ENCODE measurements at places on chromosomes 2 and 18. TPM values are rescaled to one million over a fixed set of nuclear protein-coding genes. Genes with fewer than 3 reads are reported as not detected.

DNA sequence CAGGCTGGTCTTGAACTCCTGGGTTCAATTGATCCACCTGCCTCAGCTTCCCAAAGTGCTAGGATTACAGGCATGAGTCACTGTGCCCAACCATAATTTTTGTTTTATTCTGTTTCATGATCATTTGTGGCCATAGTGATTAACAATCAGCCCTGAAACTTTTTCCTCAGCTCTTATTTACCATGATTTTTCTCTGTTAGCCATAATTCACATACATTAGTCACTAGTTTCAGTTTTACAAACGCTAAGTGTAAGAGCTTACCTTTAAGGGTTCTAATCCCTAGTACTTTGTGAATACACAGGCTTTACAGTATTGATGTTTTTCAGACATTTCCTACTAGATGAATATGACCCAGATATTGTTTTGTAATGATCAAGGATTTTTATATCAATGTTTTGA, 216.1 kb downstream of the DPP4 start:
- no peak overlapping the region for H3K4me3 ChIP-seq
- no peak for DNase-seq
- H3K27ac ChIP-seq: no peak overlapping the region
- no peaks in the 10 kb centered on the region for H3K27me3 ChIP-seq

DNA sequence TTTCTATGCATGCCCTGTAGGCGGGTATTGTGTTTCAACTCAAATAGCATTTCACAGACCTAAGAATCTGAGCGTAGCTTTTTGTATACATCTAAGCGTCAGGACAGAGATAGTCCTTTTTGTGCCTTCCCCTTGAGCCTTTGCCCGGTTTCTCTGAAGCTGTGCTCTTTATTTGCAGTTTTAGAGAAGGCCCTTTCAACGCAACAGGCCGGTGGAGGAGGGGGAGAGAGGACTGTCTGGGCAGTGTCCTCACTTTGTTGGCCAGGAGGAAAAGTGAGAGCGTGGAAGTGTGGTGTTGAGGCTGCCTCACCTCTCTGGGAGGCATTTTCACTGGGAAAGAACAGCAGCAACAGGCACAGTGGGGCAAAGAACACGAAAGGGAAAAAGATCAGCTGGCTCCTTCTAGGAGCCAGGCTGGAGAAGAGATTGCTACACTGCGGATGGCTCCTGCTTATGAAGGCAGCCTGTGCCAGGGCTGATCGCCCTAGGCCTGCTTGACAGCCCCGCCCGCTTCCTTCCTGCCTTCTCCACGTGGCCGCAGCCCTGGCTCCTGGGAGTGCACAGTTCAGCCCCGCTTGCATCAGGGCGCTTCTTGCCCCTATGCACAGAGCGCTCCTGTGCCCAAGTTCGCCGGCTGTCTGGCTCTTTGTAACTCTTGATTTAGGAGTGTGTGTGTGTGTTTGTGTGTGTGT, 195.6 kb upstream of the POU3F3 start:
- no peaks in the 10 kb centered on the region for H3K36me3 ChIP-seq
- DNase-seq: peak; percentile 43
- H3K4me1 ChIP-seq: no peaks in the 10 kb centered on the region
- no peaks in the 10 kb centered on the region for H3K27me3 ChIP-seq

DNA sequence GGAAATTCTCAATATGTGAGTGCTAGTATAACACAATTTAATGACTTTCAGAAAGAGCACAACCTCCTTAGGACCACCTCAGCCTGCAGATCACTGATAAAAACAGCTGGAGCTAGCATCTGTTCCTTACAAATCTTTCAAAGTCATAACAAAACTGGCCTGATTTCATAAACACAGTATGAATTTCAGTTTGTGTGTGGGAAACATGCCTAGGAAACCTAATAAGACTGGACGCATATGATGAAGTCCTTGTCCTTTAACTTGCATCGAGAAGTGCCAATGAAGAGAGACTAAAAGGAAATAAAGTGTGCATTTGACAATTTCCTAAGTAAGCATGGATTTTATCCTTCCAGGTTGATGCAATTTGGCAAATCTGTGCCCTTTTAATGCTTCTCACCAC, 74.1 kb upstream of the KLHL14 start:
- no peak overlapping the region for H3K4me3 ChIP-seq
- no peaks in the 10 kb centered on the region for H3K36me3 ChIP-seq
- no peak overlapping the region for H3K27ac ChIP-seq
- H3K4me1 ChIP-seq: no peaks in the 10 kb centered on the region
- DNase-seq: no peak

DNA sequence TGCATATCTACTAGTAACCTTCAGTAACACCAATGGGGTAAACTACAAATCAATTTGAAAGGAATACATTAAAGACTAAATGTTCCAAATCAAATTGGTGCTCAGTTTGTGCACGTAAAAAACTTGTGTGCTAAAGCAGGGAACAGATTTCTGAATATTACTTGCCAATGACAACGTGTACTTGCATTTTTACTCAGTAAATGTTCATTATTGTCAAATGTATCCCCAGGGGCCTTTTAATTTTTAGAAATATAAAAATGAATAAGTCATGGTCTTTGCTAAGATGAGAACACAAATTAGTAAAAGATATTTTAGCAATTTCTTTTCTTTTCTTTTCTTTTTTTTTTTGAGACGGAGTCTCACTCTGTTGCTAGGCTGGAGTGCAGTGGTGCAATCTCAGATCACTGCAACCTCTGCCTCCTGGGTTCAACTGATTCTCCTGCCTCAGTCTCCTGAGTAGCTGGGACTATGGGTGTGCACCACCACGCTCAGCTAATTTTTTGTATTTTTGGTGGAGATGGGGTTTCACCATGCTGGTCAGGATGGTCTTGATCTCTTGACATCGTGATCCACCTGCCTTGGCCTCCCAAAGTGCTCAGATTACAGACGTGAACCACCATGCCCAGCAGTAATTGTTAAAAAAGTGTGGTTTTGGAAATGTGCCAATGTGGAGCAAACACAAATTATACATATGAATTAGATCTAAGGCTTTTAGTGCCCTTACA, 52.6 kb downstream of the PMAIP1 start:
- H3K36me3 ChIP-seq: no peaks in the 10 kb centered on the region
- H3K27ac ChIP-seq: no peak overlapping the region
- DNase-seq: no peak
- no peaks in the 10 kb centered on the region for H3K27me3 ChIP-seq
- no peaks in the 10 kb centered on the region for H3K4me1 ChIP-seq

GRCh38 chr2:26758790-26759321, 5.2 kb upstream of the SLC35F6 start:
- H3K4me1 ChIP-seq: peaks cover 6% of the 10 kb centered on the region
- no peaks in the 10 kb centered on the region for H3K36me3 ChIP-seq
- no peak overlapping the region for H3K4me3 ChIP-seq
- no peak for DNase-seq

DNA sequence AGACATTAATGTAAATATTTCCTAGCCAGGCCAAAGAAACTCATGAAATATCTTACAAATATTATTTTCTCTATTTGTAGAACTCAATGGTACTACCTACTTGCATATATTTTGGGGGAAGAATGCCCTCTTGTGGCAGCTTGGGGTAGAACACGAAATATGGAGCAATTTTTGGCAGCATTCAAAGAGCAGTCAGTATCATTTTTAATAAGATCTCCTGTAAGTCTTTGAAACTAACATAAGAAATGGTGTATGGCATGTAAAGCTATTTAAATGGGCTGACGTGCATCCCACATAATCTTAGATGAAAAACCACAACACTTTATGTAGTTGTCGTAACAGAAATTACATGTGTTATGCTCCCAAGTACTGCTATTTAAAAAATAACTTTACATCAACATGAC, 62.3 kb upstream of the CCDC195 start:
- no peak overlapping the region for H3K27ac ChIP-seq
- peak; percentile 25 for DNase-seq
- H3K4me3 ChIP-seq: no peak overlapping the region
- no peaks in the 10 kb centered on the region for H3K27me3 ChIP-seq

GRCh38 chr2:46239847-46240181, 57.4 kb upstream of the EPAS1 start:
- no peak for DNase-seq
- H3K36me3 ChIP-seq: no peaks in the 10 kb centered on the region
- no peaks in the 10 kb centered on the region for H3K27me3 ChIP-seq
- no peaks in the 10 kb centered on the region for H3K4me1 ChIP-seq

Gene MYO7B
- 0.26 TPM for total RNA-seq

Gene CAPN14
- 0.29 TPM for total RNA-seq

Gene HJURP
- 13.0 TPM for total RNA-seq

Data from uterus (tissue), 4 donors.